Effector memory CD8-positive, alpha-beta T cell (primary cell): ENCODE measurements at places on chromosomes 16 and 17.

DNA sequence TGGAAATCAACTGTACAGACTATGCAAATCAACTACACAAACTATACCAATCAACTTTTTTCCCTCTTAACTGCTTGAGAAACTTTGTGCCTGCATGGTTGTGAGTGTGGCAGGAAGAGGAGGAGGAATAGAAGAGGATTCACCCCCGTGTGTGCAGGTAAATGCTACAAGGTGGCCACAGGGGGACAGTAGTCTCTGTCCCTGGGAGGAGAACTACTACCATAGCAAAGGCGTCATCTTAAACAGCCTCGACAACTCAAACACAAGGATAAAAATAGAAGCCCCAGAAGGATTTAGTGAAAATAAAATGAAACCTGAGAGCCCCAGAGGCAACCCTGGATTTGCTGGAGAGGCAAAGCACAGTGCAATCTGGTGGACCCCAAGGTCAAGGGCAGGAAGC, 199.5 kb upstream of the DYNLRB2 start:
- no peak for DNase-seq

DNA sequence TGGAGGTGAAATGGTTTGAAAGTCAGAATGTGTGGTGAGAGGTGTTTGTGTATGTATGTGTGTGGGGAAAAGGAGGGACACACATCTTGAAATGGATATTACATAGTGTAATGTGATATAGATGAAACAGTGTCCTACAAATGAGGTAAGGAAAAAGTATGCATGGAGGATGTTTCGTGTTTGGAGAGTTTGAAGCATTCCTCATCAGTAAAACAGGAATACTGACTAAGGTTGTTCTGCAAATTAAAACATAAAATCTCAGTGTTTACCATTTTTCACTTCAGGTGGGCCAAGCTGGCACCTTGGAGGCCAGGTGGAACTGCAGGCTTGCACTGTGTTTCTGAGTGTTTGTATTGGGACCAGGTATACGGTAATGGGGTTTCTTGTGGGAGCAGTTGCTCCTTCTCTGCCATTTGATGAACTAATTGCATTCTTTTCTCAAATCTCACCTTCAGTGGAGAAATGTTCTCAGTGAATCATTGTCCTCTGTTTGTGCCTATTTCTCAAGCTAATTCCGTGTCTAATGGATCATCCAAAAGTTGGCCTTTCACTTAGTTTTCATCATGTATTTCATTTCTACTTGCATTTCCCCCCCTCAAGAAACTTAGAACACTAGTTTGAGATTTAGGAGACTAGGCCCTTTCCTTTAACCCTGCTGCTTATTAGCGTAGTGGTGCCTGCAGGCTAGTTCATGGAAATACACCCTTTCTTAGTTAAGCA, 8.2 kb upstream of the TBKBP1 start:
- DNase-seq: no peak

- DNase-seq: no peak
Observed at GRCh38 chr16:14445937-14446715, 183.9 kb downstream of the PARN start.

DNA sequence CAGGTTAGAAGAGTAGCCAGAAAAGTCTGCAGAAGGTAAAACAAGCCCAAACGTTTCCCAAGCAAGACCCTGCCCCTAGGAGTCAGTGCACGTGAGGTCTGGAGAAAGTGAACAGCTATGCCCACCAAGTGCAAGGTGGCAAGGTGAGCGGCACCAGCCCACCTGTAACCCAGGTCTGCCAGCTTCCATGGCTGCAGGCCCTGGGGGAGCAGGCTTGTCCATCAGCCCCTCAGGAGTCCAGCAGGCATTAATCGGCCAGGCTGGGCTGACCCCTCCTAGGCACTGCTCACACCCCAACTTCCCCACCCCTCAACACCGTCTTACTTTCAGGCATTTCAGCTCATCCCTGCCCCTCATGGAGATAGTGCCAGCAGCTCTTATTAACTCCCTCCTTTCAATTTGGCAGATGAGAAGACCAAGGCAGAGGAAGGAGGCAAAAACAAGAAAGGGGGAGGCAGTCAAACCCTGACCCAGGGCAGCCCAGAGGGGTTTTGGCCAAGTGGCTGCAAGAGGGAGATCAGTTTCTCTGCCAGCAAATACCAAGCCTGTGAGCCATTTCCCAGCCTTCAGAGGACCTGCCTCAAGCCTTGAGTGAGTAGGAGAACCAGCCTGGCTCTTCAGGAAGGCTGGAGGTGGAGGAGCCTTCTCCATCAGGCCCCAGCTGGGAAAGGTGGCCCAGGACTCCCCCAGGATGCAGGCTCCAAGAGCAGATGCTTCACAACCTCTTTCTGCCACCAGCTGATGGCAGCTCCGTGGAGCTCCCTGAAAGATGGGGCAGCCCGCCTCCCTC, 14.7 kb downstream of the BEAN1 start:
- DNase-seq: no peak

DNA sequence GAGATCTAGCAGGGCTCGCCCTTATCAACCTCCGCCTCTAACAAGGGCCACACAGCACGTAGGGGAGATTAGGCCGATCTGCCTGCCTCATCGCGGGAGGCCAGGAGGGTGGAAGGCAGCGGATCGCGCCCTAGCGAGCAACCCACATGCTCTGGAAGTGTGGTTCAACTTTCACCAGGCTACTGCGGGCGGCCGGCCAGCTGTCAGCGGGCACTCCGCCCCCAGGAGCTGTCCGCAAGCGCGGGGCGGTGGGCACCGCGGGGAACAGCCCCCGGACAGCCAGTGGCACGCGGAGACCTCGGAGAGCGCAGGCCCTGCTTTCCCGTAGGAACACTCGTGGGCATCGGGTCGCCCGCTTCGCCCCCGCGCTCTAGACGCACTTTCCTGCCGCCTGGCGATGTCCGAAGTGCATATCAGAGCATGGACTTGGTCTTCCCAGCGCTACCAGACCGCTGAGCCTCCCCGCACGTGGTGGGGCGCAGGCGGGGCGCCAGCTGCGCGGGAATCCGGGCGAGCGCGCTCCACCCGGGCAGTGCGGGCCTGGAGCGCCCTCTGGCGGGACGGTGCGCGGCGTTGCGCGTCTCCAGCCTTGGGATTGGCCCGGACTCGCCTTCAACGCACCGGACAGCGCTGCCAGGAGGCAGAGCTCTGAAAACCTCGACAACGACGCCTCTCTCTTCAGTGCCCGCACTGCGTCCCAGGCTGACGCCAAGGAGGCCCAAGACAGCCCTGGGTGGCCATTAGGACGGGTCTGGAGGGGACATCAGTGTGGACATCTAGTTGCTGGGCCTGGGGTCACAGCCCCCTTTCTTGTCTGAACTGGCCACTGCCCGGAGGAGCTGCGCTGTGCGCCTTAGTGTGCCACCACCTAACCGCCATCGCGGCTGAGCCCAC, 3.6 kb upstream of the ZNHIT3 start:
- peak; percentile 80 for DNase-seq

- no peak for DNase-seq
Observed at GRCh38 chr17:16435925-16436886, 20.8 kb downstream of the TRPV2 start.

DNA sequence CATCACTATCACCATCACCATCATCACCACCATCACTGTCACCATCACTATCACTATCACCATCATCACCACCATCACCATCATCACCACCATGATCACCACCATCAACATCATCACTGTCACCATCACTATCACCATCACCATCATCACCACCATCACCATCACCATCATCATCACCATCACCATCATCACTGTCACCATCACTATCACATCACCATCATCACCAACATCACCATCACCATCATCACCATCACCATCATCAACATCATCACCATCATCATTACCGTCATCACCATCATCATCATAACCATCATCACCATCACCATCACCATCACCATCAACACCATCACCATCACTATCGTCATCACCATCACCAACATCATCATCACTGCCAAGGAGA, 273.8 kb downstream of the FOXL1 start:
- no peak for DNase-seq

- no peak for DNase-seq
Observed at GRCh38 chr17:56779322-56779721, 54.4 kb downstream of the C17orf67 start.

DNA sequence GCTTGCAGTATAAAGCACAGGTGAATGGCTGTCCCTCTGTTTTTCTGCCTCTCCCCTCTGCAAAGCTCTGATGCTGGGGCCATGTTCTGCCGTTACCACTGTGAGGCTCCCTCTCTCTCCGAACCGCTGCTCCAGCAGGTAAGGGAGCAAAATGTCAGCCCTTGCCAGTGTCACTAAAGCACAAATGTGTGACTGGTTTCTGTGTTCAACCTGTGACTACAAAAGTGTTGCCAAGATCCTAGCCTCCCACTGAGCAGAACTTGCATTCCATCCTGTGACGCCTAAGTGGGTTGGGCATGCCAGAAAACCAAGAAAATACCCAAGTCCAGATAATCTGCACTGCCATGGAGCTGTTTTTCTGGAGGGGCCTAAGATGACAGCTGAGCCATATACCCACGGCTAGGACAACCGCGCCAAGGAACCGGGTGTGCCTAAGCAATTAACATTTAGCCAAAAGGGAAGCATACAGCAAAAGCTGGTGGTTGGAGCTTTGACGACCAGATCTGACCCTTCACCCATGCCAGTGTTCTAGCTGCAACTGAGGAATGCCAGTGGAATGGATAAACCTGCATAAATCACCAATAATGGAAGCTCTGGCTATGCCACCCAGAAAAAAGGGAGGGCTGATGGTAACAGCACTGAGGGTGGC, 35.0 kb downstream of the PSME3IP1 start:
- no peak for DNase-seq

GRCh38 chr17:28326114-28326513, 7.1 kb downstream of the TMEM97 start:
- DNase-seq: no peak
